ENCODE measurements at places on chromosomes 13 and 19. TPM values are rescaled to one million over a fixed set of nuclear protein-coding genes. Genes with fewer than 3 reads are reported as not detected.

KCNJ14 gene
- 1.2 TPM for total RNA-seq

AXL gene
- 48.8 TPM for total RNA-seq

PPM1N gene
- 0.76 TPM for total RNA-seq

KIR3DL1 gene
- not detected for total RNA-seq

ZNF665 gene
- 4.3 TPM for total RNA-seq

ZNF175 gene
- total RNA-seq: 9.9 TPM

KIR2DL1 gene
- total RNA-seq: not detected

All from metanephros (tissue), 2 donors.